CD4-positive, alpha-beta T cell treated with Interleukin-21 for 1 hour (primary cell): ENCODE measurements at places on chromosomes 2 and 18.
A peak's percentile ranks its signal among the peaks of the same experiment; 100 is the strongest.

GRCh38 chr2:46964835-46965560 is 49.4 kb upstream of the MCFD2 start:
- DNase-seq = no peak

DNA sequence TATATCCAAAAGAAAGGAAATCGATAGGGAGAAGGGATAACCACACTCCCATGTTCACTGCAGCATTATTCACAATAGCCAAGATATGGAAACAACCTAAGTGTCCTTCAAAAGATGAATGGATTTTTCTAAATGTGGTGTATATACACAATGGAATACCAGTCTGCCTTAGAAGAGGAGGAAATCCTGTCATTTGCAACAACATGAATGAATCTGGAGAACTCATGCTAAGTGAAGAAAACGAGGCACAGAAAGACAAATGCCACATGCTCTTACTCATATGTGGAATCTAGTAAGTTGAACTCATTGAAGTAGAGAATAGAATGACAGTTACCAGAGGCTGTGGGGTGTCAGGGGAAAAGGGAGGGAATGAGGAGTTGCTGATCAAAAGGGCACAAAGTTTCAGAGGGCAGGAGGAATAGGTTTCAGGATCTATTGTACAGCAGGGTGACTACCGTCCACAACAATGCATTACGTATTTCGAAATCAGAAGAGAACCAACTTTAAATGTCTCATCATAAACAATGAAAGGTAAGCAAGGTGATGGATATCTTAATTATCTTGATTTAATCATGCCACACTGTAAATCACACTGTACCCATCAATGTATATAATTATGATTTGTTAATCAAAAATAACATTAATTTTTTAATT is 46.1 kb downstream of the SIGLEC15 start:
- DNase-seq = no peak

DNA sequence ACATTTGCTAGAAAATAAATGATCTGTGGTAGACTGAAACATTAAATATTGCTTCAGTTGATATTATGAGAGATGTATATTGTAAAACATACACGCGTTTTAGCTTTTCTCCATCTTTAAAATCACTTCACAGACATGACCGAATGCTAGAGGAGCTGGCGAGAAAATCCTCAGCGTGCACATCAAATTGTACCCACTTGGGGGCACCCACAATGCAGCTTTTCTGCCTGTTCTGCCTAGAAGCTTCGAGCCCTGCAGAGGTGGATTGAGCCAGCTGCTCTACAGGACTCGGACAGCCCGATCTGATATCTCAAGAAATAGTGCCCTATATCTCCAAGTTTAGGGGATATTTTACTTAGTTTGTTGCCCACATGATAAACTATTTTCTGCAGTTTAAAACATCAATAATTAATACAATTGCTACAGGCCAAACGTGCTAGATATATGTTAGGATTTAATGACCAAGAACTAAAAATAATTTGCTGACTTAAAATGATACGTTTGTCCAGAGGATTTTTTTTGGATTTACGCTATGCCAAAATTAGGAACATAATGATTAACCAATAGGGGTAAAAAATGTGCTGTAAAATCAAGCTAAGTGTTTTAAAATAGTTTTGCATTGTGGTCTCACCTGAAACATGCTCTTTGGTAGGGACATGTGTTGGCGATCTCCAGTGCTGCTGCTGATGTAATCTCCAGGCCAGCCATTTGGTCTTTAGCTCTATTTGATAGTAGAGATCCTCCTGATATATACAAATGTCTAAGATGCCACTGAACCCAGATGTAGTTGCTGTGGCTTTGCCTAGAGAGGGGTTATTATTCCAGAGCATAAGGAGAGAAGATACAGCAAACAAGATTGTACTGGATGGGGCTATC is 22.3 kb upstream of the ATP5MC3 start:
- DNase-seq = peak; percentile 45

DNA sequence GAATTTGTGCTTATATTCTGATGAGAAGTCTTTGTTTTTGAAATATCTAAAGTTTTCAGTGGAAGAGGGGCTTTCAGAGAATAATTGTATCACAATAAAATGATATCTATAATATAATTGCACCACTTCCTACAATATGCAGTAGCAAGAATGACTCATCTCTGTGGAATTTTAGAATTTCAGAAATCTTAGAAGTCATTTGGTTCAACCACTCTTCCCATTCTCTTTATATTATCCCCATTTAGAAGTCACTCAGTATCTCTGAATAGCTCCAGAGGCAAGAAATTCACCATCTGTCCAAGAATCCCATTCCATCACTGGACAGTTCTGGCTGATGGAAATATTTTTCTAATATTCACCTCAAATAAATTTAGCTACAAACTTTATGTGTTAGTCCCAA is 59.3 kb upstream of the CCDC68 start:
- no peak for DNase-seq

DNA sequence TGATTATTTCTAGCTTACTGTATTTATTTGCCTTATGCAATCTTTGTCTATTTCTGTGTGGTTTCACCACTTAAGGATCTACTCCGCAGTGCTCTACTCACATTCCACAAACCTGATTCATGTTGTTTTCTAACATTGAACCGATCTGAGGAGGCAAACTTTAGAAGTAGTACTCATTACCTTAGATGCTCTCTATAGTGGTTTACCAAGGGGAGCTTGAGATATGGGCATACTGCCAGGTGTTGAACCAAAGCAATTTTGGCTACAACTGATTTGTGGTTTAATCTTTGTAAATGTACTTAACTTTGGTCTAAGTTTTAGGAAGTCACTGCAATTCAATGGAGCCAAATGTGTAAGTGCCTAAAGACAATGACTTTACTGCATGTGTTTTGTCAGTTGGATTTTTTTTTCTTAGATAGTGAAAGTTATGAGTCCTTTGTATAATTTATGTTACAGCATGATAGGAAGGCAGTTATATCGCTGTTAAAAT is 50.1 kb downstream of the MAP2 start:
- no peak for DNase-seq

DNA sequence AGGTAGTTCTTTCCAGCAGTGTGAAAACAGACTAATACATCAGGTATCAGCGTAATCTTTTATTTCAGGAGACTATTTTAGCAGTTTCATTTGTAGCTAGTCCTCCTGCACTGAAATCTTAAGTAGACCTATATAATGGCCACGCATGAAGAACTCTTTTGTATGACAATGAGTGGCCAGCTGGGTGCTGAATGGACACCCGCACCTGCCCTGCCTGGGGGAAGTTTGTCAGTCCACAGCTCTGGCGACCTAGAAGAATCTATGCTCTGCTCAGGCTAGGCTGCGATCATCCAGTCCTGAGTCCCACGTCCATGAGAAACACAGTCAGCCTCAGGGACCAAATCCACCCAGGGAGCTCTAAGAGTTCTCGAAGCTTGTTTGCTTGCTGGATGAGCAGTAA is 709.2 kb upstream of the ID2 start:
- DNase-seq = no peak

- peak; percentile 46 for DNase-seq
Observed at GRCh38 chr2:26088038-26088643, 54.3 kb downstream of the RAB10 start.

DNA sequence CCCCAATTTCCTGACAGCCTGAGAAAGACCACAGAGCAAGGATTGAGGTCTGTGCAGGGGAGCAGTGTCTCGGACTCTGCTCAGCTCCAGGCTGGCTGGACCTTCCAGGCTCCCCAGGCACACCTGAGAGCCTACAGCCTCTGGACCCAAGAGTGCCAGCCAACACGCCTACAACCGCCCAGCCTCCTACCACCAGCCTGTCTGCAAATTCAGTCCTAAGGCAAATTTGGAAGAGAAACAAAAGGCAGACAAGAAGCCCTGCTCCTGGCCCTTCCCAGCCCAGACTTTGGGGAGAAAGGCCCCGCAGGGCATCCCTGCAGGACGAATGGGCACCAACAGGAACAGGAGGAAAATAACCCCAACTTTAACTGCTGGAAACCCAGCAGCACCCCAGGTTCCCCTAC is 1.9 kb downstream of the HS6ST1 start:
- DNase-seq = no peak

DNA sequence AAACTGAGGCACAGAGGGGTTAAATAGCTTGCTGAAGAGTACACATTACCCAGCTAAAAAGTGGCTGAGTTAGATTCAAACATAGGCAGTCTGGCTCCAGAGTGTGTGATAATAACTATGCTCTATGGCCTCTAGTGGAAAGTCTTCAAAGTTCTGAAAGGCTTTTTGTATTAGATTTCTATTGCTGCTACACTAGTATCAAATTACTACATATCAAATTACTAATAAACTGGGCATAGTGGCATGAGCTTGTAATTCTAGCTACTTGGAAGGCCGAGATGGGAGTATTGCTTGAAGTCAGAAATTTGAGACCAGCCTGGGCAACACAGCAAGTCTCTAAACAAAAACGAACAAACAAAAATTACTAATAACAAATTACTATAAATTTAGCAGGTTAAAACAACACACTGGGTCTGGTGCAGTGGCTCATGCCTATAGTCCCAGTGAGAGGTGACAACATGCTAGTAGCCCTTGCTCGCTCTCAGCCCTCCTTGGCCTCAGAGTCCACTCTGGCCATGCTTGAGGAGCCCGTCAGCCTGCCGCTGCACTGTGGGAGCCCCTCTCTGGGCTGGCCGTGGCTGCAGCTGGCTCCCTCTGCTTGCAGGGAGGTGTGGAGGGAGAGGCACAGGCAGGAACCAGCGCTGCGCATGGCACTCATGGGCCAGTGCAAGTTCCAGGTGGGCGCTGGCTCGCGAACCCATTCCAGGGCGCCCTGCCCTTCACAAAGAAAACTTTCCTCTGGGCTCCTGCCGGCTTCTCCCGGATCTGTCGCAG is 38.2 kb upstream of the TWSG1 start:
- DNase-seq = no peak

- no peak for DNase-seq
Observed at GRCh38 chr2:144414324-144414845, 105.5 kb downstream of the ZEB2 start.

- no peak for DNase-seq
Observed at GRCh38 chr18:79567481-79568147, 112.0 kb upstream of the CTDP1 start.

DNA sequence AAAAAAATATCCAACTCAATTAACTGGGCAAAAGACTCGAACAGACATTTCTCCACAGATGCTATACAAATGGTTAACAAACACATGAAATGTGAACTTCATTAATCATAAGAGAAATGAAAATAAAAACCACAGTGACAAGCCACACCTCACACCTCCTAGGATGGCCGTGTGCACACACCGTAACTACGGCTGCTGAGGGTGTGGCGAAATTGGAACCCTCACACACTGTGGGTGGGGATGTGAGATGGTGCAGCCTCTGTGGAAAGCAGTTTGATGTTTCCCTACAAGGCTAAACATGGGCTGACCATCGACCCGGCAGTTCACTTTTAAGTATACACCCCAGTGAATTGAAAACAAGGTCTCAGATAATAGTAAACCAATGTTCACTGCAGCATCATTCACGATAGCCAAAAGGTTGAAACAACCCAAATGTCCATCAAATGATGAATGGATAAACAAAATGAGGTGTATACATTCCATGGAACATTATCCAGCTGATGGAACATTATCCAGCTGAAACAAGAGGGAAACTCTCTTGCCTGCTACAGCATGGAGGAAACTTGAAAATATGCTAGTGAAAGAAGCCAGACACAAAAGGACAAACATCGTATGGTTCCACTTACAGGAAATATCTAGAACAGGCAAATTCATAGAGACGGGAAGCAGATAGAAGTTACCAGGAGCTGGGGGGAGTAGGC is 32.2 kb downstream of the ZAP70 start:
- DNase-seq = peak; percentile 62

GRCh38 chr2:9782197-9782719 is 61.0 kb upstream of the TAF1B start:
- peak; percentile 90 for DNase-seq

DNA sequence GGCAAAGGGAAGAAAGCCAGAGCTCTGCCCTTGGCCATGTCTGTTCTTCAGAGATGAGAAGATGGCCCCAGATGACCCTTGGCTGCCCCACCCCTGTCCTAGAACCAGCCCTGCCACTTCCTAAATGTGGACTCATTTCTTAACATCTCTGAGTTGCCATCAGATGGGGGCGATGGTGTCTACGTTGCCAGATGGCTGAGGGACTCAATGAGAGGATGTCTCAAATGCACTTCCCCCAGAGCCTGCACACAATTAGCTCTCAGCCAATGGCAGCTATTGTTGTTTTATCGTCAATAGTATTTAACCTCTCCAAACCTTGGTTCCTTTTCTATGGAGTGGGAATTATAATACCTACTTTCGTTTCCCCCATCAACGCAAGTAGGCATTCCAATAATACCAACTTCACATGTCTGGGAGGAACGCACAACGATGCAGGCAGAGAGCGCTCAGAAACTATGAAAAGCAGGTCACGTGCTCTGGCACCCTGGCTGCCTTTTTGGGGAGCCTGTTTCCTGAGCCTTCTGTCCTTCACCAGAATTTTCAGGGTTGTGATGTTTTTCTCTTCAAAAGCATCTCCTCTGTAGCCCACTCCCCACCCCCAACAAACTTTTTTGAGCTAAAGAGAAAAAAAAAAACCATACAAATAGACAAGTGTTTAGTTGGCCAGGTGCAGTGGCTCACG is 100.3 kb downstream of the MCFD2 start:
- DNase-seq = no peak

DNA sequence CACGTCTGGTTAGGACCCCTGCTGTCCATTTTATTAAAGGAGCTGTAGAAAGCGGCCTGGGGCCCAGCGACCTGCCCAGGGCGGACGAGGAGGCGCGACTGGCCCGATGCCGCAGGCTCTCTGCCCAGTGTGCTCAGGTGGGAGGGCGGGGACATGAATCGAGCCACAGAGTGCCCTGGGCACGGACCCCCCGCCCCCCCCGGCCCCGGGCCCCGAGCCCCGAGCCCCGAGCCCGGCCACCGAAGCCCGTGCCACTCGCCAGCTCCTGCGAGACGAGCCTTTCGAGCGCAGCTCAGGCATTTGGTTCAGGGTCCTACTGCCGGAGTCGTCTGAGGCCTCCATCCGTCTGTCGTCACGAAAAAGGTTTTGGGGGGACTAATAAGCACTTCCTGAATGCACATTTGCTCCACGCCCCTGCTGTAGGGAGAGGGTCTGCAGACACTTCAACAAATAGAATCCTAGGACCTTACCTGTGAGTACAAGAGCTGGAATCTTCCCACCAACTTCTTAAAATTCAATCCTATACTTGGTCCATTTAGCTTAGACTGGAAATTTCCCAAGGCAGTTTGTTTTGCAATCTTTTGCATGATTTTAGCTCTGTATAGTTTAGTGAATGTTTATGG is 602 bp upstream of the ADAM17 start:
- peak; percentile 41 for DNase-seq

GRCh38 chr2:128773641-128774319 is 455.1 kb upstream of the HS6ST1 start:
- no peak for DNase-seq
